ENCODE measurements at places on chromosomes 3 and 15.

GRCh38 chr15:66126456-66126855 lies 127.1 kb downstream of the MEGF11 start:
- DNase-seq = no peak

DNA sequence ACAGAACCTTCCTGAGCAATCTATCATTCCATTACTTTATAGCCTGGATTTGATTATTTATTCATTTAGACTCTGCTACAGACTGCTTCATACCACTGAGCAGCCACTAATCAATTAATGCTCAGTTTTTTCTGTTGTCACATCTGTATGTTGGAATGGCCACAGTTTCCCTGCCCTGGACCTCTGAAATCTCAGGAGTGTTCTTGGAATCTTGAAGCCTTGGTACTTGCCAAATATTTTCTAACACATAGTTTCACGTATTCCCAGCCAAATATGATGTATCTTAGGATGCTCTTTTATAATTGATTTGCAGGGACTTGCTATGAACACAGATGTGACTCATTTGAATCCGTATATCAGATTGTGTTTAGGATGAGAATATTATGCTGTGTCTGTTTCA lies 225.8 kb downstream of the TAFA4 start:
- DNase-seq = no peak

GRCh38 chr3:61571516-61572336 lies 10.4 kb downstream of the PTPRG start:
- DNase-seq = no peak

GRCh38 chr3:179068779-179069530 lies 2.7 kb downstream of the ZMAT3 start:
- no peak for DNase-seq

- no peak for DNase-seq
Observed at GRCh38 chr3:170953736-170954135, 45.3 kb upstream of the EIF5A2 start.

GRCh38 chr3:106140431-106140830 lies 271.6 kb upstream of the CBLB start:
- no peak for DNase-seq

DNA sequence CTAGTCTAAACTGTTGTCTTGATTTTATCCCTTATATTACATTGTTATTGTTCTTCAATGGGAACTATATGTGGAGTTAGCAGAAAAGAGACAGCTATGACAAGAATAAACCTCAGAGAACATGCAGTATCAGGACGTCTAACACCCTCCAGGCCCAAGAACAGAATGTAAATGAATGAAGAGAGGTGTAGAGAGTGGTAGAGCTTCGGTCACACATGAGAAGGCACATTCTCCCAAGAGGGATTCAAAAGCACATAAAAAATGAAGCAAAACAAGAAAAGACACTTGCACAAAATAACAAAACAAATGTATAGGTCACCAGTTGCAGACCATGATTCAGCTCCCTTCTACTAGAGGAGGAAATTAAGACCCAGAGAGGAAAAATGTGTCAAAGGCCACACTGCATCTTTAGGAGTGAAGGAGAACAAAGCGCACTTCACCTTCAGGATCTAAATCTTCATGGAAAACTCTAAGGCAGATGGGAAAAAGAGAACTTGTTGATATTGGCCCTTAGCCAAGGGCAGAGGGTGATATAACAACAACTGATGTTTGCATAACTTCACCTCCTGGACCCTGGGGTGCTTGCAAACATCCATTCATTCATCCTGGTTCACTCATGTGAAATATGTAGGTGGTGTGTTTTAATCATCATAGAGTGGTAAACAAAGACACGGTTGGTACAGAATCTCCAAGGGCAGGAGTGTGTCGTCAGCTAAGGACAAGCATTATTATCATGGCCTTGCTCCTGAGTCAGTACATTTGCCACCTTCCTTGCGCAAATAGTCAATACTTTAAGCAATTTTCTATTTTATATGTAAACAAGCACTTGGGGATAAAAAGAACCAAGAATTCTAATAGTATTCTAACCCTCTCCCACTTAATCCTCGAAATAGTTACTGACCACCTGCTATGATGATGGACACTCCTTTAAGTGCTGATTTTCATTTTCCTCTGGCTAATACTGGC lies 8.8 kb downstream of the NEK10 start:
- no peak for DNase-seq

- DNase-seq = no peak
Observed at GRCh38 chr3:100581650-100582049, 27.8 kb upstream of the ADGRG7 start.

DNA sequence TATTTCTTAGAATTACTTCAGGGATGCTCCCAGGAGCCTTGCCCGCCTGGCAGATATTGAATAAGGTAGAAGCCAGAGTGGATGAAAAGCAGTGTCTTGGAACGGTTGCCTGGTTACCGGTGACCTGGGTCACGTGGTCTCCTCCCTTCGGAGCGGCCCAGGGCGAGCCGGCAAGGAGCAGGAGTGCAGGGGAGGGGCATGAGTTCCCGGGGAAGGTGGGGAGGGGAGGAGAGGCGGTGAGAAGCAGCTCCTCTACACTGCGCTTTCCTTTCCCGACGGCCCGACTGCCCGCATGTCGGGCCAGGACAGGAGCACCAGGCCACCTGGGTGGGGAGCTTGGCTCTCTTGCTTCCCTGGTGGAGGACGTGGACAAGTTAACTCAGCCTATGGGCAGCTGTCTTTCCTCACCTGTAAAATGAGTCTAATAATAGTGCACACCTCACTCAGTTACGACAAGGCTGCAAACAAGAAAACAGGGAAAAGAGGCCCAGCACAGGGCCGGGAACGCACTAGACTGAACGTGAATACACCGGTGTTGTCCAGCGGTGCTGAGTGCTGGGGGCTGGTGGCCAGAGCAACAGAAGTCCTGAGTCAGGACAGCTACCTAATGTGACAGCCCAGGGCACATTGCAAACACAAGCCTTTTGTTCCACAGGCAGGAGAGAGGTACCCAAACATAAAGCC lies 198.3 kb downstream of the ADAMTS9 start:
- DNase-seq = no peak

- no peak for DNase-seq
Observed at GRCh38 chr3:42819351-42819965, 10.2 kb downstream of the ACKR2 start.

- DNase-seq = no peak
Observed at GRCh38 chr15:27438403-27439375, 467.7 kb downstream of the GABRG3 start.

- no peak for DNase-seq
Observed at GRCh38 chr15:68809517-68809916, 11.2 kb downstream of the ANP32A start.

- no peak for DNase-seq
Observed at GRCh38 chr3:49793486-49794085, 6.1 kb downstream of the CDHR4 start.

DNA sequence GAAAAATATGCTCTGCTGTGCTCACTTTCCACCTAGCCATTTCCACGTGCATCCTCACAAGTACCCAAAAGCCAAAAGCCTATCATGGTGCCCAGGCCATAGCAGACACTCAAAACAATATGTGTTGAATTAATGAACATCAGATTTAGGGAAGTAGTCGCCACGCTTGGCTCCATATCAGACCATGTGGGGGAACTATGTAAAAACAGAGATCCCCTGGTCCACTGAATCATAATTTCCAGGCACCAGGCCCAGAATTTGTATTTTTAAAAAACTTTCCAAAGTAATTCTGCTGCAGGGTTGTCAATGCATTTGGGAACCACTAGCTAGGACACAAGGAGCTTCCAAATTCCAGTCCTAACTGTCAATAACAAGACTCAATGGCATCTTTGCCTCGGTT lies 77.3 kb downstream of the CNTN3 start:
- DNase-seq = no peak

DNA sequence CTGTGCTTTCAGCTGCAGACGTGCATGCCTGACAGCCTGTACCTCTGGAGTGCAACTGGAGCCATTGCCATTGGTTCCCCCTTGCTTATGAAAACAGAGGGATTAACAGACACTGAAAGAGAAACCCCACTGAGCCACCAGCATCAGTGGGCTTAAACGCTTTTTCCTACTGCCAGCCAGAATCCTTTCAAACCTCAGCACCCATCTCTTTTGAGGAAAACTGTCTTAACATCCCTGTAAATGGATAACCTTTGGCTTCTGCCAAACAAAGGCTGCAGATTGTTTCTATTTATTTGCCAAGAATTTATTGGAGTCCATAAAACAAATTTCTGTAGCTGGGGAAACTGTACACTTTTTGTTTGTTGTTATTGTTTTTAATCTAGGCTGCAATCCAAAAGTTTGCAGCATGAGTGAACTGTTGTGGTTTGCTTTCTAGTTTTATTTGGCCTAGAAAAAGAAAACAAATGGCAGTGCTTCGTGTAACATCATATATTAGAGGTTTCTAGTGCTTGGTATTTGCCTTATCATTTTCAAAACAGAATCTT lies 369.2 kb upstream of the IL12A start:
- no peak for DNase-seq

GRCh38 chr3:124429129-124429815 lies 301.0 kb upstream of the UMPS start:
- DNase-seq = no peak

- DNase-seq = no peak
Observed at GRCh38 chr3:194817936-194818335, 132.3 kb downstream of the FAM43A start.

- DNase-seq = no peak
Observed at GRCh38 chr15:62782071-62782841, 260.3 kb upstream of the TPM1 start.

DNA sequence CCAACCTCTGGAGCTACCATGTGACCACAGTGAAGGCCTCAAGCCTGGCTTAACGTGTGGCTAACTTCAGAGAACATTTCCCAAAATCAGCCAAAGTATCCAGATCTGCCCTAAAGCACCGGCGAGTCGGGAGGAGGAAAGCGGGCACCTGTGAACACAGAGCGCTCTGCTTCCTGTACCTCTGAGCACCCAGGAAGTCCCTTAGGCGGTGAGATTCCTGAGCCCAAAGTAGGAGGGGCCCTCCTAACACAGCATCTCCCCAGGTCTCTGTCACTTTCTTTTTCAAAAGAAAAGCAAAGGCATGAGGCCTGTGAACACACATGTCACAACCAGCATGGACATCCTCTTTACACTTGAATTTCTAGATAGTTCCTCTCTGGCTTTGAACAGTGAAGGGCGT lies 944 bp upstream of the EIF4E3 start:
- no peak for DNase-seq

DNA sequence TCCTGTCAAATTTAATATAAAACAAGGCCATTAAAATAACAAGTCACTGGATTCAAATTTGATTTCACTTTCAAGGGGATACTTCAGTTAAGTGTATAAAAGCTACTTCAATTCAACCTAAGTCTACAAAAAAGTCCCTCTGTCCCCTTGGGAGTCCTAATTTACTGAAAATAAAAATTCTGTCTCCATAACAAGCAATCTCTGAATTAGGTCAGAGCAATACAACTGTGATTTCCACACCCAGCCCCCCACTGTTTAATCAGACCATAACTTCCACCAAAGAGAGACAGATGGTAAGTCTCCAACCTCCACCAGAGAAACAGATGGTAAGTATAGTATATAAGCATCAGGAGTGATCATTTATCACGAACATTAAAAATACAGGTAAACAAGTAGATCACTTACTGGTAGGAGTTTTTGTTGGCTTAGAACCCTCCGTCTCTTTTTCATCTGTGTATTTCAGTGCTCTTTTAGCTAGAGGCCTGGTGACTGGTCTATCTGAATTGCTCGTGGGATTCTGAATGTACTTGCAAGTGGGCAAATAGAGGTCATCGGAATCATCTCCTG lies 12.1 kb downstream of the SGO1 start:
- no peak for DNase-seq

GRCh38 chr15:70362350-70362749 lies 264.6 kb upstream of the TLE3 start:
- DNase-seq = no peak

DNA sequence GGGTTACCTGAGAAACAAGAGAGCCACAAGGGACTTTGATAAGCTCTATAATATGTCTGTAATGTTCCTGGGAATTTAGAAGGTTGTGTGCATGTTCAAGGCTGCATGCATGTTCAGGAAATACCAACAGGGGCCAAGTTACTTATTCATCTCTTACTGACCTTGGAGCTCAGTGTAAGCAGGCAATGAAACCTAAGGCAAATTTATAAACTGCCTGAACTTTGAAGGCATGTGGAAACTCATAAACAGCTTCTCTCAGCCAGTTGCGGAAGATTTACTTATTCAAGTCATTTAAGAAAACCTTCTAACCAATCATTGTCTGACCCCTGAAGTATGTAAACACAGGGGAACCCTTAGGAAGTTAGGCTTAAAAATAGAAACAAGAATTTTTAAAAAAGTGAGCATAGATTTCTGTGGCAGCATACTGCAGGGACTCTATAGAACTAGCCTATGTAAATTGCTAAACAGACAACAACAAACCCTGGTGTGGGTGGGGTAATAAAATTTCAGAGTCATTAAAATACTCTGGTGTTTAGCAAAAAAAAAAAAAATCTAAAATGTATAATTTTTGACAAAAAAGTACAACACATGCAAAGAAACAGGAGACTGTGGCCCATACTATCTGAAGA lies 57.2 kb downstream of the SLC15A2 start:
- DNase-seq = no peak

- no peak for DNase-seq
Observed at GRCh38 chr15:98397419-98397818, 250.9 kb upstream of the IGF1R start.

- no peak for DNase-seq
Observed at GRCh38 chr3:134941820-134942219, 146.8 kb downstream of the EPHB1 start.

GRCh38 chr3:54476891-54477290 lies 354.5 kb downstream of the CACNA2D3 start:
- no peak for DNase-seq

GRCh38 chr15:81188354-81188753 lies 8.3 kb upstream of the IL16 start:
- no peak for DNase-seq

- no peak for DNase-seq
Observed at GRCh38 chr15:75646944-75647364, 758 bp upstream of the SNX33 start.

- no peak for DNase-seq
Observed at GRCh38 chr3:142337994-142338393, 109.8 kb downstream of the XRN1 start.

DNA sequence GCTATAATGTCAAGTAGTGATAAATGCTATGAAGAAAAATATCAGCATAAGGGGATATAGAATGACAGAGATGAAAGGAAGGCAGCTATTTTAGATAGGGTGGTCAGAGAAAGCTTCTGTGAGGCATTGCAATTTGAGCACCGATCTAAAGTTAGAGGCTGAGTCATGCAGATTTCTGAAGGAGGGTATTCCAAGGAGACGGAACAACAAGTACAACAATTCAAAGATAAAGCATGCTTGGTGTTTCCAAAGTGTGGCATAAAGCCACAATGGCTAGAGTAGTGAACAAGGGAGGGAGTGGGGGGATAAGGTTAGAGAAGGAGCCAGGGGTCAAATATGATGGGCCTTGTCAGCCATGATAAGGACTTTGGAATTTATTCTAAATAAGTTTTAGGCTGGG lies 71.9 kb downstream of the PFN2 start:
- DNase-seq = no peak
